T-helper 22 cell (primary cell): ENCODE measurements at places on chromosomes 11 and 22.

DNA sequence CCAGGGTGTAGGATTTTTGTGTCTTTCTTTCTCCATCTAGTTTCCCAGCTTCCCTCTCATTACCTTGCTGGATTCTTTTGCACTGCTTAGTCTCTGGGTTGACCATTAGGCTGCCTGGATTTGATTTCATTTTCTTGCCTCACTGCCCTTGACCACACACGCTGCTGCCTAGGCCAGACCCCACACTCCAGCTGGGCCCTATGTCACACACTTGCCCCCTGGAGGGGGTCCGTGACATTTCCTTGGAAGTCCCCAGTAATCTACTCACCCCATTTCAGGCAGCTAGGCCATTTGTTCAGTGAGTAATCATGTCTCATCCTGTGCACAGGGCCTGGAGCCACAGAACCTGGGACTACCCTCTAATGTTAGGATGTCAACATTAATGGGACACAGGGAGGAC, 81.9 kb upstream of the SPON1 start:
- DNase-seq = no peak

GRCh38 chr11:76699451-76700091, 29.0 kb upstream of the LRRC32 start:
- no peak for DNase-seq

DNA sequence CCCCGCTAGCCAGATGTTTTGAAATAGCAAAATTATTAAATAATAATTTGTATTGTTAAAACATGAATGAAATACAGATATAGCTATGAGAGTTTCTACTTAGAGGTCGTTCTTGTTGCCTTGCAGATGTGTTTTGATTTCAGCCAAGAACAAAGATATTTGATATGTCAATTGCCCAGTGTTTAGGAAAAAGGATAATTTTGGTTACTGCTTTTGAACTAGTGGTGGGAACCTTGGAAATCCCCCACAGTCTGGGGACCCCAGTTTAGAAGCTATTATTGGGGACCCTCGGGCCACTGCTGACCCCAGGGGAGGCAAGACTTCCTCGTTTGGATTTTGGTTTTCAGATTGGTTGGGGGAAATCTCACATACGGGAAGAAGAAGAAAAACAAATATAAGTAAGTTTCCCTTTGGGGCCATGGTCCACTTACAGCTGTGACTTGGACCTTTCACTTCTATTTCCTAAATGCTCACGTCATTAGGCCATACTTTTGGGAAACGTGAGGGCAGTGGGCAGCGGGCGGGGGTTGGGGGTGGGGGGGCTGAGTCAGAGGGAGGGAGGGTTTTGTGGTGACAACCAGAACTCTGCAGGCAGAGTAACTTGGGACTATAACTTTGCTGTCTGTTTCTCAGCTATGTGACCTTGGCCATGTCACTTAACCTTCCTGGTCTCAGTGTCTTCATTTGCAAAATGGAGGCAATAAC, 37.0 kb downstream of the LDLRAD3 start:
- no peak for DNase-seq

- no peak for DNase-seq
Measured at GRCh38 chr22:25838960-25839741, 97.2 kb downstream of the MYO18B start.

- no peak for DNase-seq
Measured at GRCh38 chr11:82854242-82854641, 46.0 kb downstream of the PRCP start.

DNA sequence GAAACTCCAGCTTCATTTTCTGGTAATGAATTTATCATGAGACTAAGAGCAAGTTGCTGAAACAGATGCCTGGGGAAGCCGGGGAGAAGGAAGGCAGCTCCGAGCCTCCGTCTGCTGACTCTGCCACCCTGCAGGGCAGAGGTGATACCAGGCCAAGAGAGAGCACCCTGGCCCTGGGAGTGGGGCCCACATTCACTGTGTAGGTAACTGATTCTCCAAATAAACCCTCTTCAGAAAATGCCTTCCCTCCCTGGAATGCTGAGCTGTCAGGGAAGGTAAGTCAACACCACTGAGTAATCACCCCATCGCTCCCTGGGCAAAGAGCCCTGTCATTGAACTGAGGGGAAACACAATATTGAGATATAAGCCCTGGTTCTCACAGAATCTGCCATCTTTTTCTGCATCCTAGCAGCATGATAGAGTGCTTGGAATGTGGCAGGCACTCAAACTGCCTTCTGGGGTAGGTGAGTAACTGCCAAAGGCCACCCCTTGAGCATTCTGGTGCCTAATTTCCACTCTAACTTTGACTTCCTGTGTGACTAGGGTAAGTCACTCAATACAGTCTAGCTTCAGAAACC, 147.6 kb downstream of the SPATA19 start:
- no peak for DNase-seq

DNA sequence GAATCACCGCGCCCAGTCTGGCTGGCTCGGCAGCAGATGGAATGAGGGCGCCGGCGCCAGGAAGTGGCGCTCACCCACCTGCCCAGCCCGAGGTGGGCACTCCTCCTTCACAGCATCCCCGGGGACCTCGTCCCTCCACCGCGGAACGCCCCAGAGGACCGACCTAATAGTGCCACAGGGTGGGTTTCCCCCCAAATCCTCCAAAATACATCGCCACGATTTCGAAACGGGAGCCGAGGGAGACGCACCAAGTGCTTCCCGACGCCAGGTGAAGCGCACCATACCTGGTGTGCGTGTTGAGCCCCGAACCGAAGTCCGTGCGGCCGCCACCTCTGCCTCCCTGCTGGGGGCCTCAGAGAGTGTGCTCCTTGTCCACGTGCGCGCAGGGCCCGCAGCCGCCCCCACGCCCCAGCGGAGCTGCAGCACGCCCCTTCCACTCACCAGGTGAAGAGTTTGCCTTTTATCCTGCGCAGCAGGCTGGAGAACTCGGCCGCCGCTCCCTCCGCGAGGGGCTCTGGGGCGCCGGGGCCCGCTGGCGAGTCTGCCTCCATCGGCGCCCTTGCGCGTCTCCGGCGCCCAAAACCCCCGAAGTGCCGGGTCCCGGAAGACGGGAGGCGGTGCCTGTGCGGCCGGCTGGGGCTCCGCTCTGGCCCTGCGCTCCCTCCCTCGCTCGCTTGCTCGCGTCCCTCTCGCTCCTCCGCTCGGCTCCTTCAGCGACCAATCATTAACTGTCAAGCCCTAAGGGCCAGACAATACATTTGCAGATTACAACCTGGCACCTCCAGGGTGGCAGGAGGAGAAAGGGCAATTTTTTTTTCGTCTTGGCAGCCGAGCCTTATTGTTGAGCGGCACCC, at the start of gene SLC35F2:
Gene SLC35F2 (minus strand): TSS at position 571 of the 854 bp plus-strand sequence. CDS start 20 bp downstream, at position 551.
- DNase-seq = peak; percentile 40

GRCh38 chr11:83194281-83195142, 1.0 kb downstream of the ANKRD42 start:
- DNase-seq = peak; percentile 50

DNA sequence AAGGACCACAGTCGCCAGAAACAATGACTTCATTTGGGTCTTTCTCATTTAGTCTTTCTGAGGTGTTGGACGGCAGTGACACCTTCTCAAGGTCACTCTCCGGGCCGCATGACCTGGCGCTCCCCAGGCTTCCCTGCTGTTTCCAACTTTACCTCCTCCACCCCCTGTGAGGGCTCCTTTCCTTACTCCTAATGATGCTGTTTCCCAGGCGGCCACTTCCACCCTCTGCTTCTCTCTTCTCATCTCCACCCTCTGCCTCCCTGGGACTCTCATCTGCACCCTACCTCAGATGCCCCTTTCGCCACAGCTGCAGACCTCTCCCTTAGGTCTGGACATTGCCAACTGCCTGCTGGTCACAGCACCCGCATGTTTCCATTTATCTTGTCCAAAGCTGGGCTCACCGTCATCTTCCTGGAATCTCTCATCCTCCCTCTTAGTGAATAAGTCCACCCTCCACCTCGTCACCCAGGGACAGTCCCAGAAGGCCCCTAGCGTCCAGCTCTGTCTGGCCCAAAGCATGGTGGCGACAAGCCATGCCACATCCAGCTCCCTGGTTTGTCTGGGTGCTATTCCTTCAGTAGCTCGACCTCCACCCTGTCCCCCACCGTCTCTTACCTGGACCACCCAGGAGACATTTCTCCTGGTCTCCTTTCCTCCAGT, 113.8 kb downstream of the BUD13 start:
- DNase-seq = no peak

DNA sequence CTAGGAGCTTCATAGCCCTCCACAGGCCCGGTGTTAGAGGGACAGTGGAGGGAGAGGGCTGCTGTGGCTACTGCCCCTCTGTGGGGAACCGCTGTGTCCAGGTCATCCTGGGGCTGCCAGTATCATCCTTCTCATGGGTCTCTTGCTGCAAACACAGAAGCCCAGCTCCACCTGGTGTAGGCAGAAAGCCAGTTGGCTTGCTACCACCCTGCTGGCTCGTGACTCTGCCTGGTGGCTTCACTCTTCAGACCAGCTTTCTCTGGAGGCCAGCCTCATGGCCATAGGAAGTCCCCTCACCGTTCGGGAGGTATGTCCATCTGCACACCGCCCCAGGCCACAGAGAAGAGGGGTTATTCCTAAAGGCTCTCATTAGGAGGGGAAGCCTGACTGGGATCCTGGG, 19.4 kb upstream of the SUSD2 start:
- DNase-seq = no peak

- no peak for DNase-seq
Measured at GRCh38 chr11:57588046-57588710, 9.3 kb upstream of the SERPING1 start.

GRCh38 chr11:69337211-69337721, 43.3 kb downstream of the MYEOV start:
- no peak for DNase-seq

- no peak for DNase-seq
Measured at GRCh38 chr11:34185926-34186841, 80.8 kb downstream of the NAT10 start.

DNA sequence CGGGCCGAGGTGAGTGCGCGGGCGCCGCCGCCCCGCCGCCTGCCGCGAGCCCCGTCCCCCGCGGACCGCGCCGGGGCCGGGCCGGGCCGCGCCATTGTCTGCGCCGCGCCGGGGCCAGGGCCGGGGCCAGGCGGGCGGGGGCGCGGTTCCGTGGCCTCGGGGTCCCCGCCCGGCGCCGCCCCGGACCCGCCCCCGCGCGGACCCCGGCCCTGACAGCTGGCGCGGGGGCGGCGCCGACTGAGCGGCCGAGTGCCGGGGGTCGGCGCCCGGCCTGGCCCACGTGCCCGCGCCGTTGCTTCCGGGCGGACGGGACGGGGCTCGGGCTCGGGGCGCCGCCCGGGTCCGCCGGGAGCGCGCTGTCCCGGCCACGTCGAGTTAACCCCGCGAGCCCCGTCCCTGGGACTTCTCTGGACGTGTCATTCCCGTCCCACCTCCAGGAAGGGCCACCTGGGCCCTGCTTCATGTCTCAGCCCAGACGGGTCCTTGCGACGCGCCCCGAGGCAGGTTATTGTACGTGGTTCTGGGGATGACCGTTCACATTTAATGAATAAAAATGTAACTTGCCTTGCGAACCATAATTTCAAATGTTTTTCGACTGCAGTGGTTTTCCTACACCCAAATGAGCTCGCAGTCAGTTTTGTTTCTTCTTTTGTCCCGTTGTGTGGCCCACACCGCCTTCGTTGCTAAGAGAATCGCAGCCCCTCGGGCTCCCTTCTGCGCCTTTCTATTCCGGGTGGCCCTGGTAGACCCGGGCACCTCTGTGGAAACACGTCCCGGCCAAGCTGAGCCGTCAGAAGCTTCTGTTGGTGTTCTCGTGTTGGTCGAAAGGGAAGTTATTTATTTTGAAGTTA, 562 bp downstream of the ZBED4 start:
- DNase-seq = no peak

GRCh38 chr11:36407356-36407755, 102.7 kb downstream of the TRAF6 start:
- DNase-seq = no peak

DNA sequence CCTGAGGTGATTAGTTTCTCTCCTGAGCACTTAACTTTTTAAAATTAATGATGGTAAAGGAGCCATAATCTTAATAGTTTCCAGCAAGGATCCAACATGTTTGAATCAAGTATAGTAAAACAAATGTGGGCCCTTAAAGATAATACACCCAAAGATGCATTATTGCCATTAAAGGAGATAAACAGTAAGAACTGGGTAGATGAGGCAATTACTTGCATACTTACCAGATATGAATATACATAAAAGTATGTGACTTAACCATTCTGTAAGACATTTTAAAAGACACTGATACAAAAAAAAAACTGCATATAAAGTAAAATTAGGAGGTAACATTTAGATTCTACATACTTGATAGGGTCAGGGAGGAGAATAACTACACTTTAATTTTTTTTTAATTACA, 48.2 kb downstream of the CADM1 start:
- no peak for DNase-seq

DNA sequence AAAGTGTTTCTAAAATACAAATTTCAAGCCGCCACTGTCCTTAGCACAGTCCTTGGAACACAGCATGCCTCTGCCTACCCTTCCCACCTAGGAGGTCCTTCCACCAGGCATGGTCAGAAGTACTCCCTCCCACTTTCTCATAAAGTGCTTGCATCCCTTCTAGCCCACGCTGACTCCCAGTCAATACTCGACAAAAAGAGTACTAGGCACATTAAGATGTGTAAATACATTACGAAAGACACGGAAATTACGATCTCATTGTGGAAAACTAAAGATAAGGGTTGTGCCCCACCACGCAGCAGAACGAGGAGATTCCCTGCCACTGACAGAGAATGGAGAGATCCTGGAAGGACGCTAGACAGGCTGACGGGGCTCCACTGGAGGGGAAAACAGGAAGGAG, 13.5 kb downstream of the CHKA start:
- DNase-seq = no peak

DNA sequence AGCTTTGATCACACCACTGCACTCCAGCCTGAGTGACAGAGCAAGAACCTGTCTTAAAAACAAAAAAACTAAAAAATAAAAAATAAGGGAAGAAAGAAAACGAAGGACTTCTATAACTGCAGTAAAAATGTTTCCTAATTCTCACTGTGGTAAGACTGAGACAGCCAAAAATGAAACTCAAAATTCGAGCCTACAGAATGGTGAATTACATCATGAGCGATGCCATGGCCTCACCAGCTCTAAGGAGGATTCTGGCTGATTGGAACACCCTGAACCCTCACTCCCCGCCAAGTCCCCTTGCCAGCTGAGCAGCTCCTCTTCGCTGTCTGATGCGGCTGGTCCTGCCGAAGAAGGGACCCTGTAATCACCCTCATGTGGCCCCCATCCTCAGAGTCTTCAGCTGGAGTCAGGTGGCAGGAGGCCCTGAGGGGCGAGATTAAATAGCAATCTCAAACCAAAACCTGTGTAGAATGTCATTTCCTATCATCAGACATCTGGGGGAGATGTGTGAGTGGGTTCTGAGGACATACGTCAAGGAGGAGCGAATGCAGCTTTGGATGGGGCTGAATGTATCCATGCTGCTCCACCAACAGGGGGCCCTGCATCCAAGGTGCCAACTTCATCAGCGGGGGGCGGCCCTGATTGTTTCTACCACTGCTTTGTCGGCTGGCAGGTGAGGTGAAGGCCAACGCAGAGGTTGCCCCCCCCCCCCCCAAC, 29.2 kb downstream of the PDGFB start:
- DNase-seq = no peak
